GM23248 (cell line): ENCODE measurements at places on chromosomes 13 and 19. TPM values are rescaled to one million over a fixed set of nuclear protein-coding genes. Genes with fewer than 3 reads are reported as not detected.

GRCh38 chr13:109751477-109751876 lies 34.9 kb downstream of the IRS2 start:
- H3K36me3 ChIP-seq = peaks cover 35% of the 10 kb centered on the region; the same call in 1 of the 2 replicates
- no peak overlapping the region for H3K27ac ChIP-seq
- no peak overlapping the region for H3K4me3 ChIP-seq
- no peak for DNase-seq
- H3K4me1 ChIP-seq = no peaks in the 10 kb centered on the region

- no peaks in the 10 kb centered on the region for H3K27me3 ChIP-seq
- H3K27ac ChIP-seq = no peak overlapping the region
- no peak overlapping the region for H3K4me3 ChIP-seq
- DNase-seq = no peak
These were observed 290.1 kb downstream of the DCLK1 start for GRCh38 chr13:35841060-35841521.

FUT2 gene
- not detected in 2 replicates for total RNA-seq

DNA sequence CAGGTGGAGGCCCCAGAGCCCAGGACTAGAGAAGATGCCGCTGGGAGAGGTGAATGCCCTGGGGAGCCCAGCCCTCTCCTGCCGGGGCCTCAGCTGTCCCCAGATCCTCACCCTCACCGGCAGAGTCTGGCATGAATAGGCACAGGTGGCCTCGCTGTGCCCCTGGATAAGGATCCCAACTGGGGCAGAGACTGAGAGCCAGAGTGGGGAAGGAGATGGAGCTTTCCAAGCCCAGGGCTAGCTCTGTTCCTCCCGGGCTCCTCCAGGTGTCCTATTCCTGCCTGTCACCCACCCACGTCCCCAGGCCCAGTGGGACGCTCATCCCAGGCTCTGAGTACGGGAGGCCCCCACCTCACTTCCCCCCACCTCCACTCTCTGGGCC lies 16.5 kb downstream of the PRR36 start:
- no peaks in the 10 kb centered on the region for H3K36me3 ChIP-seq
- H3K27ac ChIP-seq = no peak overlapping the region
- H3K4me3 ChIP-seq = no peak overlapping the region
- DNase-seq = no peak
- no peaks in the 10 kb centered on the region for H3K4me1 ChIP-seq

DNA sequence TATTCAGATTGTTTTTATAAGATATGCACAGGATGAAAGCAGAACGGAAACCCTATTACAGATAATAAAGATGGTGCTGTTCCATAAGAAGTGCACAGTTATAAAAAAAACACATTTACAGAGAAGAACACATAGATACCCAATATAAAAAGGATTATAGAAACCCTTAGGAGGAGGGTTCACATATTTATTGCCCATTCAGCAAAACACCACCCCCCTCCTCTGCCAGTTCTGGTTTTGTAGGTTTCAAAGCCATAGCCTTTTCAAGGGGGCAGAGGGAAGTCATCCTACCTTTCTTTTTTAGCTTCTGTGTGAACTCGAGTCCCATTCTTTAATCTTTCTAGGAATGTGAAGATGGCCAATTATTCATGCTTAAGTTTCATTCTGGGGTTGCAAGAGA lies 511.2 kb downstream of the GPC5 start:
- DNase-seq = no peak
- H3K27me3 ChIP-seq = no peaks in the 10 kb centered on the region
- no peak overlapping the region for H3K27ac ChIP-seq
- no peaks in the 10 kb centered on the region for H3K36me3 ChIP-seq

- H3K4me1 ChIP-seq = no peaks in the 10 kb centered on the region
- no peak overlapping the region for H3K27ac ChIP-seq
- DNase-seq = no peak
These were observed 47.8 kb upstream of the C13orf46 start for GRCh38 chr13:114021464-114022308.

- H3K36me3 ChIP-seq = no peaks in the 10 kb centered on the region
- 0 out of 2 replicates have a peak, but pooled peaks cover 3% of the 10 kb centered on the region for H3K27me3 ChIP-seq
- no peaks in the 10 kb centered on the region for H3K4me1 ChIP-seq
- no peak overlapping the region for H3K27ac ChIP-seq
- H3K4me3 ChIP-seq = no peak overlapping the region
- DNase-seq = no peak
These were observed 323.8 kb downstream of the LMO7 start for GRCh38 chr13:75959861-75960481.

CBY2 gene
- total RNA-seq = not detected in 2 replicates

RNASEH2B gene
- 28.3 and 33.5 TPM in 2 replicates for total RNA-seq

SPRED3 gene
- 2.1 and 7.7 TPM in 2 replicates for total RNA-seq

- 0 out of 2 replicates have a peak, but pooled peaks cover 9% of the 10 kb centered on the region for H3K27me3 ChIP-seq
- H3K4me1 ChIP-seq = no peaks in the 10 kb centered on the region
- no peak overlapping the region for H3K27ac ChIP-seq
- H3K4me3 ChIP-seq = no peak overlapping the region
These were observed 37.8 kb upstream of the SLC7A10 start for GRCh38 chr19:33263325-33264023.
